ENCODE measurements at places on chromosomes 12 and 14. TPM values are rescaled to one million over a fixed set of nuclear protein-coding genes. Genes with fewer than 3 reads are reported as not detected.
A peak's percentile ranks its signal among the peaks of the same experiment; 100 is the strongest.

DNA sequence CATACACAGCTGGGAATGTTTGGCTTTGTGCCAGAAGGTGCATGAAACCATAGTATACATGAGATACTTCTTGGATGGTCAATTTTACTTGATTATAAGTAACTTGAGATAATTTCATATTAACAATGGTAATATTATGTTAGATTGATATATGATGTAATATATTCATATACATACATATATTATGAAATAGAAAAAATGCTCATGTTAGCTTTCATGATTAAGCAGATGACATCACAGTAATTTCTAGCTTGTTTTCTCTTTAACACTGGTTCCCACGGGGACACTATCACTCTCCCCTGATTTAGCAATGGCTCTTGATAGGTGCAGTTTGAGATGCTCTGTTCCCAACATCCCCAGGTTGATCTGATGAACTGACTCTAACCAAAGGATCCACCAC lies 35.4 kb upstream of the NTF3 start:
- DNase-seq = no peak

DNA sequence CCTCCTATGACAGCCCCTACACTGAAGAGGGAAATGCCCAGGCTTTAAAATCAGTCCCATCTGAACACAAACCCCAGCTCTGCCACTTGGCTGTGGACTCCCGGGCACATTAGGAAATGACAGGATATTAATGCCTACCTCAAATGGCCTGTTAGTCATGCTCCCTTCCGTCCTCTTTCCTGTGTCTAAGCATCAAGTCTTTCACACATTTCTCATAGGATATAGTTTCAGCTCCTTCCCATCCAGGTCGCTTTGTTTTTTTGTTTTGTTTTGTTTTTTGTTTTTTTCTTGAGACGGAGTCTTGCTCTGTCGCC lies 16.1 kb downstream of the PLEK2 start:
- no peak for DNase-seq

DNA sequence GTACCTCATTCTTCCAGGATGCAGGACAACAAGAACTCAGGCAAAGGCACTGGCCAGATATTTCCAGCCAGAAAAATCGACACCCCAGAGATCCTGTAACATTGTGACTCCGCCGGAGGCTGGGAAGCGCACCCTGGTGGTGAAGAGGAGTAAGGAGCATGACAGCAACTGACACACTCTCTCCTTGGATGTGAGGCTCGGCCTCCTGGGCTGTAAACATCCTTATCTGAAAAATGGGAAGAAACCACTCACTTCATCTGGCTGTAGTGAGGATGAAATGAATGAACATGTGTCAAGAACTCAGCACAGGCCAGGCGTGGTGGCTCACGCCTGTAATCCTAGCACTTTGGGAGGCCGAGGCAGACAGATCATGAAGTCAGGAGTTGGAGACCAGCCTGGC lies 27.5 kb downstream of the TCHP start:
- DNase-seq = no peak

GRCh38 chr12:117328556-117329100 lies 32.8 kb downstream of the NOS1 start:
- no peak for DNase-seq

The TMTC2 gene
- 3.4 TPM for total RNA-seq

DNA sequence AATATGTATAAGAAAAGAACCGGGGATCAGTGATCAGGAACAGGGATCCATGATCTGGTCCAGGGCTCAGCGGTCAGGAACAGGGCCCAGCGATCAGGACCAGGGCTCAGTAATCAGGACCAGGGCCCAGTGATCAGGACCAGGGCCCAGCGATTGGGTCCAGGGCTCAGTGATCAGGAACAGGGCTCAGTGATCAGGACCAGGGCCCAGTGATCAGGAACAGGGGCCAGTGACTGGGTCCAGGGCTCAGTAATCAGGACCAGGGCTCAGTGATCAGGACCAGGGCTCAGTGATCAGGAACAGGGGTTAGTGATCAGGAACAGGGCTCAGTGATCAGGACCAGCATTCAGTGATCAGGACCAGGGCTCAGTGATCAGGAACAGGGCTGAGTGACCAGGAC lies 56.3 kb downstream of the TMEM121 start:
- peak; percentile 25 for DNase-seq

DNA sequence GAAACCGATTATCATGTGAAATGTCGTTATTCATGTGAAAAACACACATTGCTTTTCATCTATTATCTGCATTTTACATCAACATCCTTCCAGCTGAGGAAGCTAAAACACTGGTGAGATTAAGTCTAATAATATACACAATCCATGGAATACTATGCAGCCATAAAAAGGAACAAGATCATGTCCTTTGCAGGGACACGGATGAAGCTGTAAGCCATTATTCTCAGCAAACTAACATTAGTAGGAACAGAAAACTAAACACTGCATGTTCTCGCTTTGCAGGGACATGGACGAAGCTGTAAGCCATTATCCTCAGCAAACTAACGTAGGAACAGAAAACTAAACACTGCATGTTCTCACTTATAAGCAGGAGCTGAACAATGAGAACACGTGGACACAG lies 18.3 kb downstream of the KICS2 start:
- DNase-seq = no peak

GRCh38 chr12:113242026-113242418 lies 20.8 kb downstream of the TPCN1 start:
- no peak for DNase-seq

GRCh38 chr12:5745251-5745888 lies 199.7 kb downstream of the ANO2 start:
- peak; percentile 77 for DNase-seq
